PC-9 (cell line): ENCODE measurements at places on chromosomes 13 and 19.

- no peak for DNase-seq
Observed at GRCh38 chr13:99225078-99225477, 24.4 kb downstream of the UBAC2 start.

DNA sequence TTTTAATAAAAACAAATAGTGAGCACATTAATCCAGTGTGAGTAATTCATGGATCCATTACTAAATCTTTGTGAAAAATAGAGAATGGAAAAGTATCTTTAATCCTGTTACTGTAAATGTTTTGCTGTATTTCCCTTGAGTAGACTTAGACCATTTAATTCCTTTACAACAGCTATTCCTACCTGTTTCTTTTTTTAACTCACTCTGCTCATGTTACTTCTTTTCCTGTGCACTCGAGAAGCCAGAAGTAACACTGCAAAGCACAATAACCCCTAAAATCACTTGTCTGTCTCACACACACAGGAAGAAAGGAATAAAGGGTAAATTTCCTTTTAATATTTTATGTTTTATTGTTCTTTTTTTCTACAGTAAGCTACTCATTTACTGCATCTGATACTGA is 244.3 kb downstream of the SHISA2 start:
- DNase-seq = no peak

DNA sequence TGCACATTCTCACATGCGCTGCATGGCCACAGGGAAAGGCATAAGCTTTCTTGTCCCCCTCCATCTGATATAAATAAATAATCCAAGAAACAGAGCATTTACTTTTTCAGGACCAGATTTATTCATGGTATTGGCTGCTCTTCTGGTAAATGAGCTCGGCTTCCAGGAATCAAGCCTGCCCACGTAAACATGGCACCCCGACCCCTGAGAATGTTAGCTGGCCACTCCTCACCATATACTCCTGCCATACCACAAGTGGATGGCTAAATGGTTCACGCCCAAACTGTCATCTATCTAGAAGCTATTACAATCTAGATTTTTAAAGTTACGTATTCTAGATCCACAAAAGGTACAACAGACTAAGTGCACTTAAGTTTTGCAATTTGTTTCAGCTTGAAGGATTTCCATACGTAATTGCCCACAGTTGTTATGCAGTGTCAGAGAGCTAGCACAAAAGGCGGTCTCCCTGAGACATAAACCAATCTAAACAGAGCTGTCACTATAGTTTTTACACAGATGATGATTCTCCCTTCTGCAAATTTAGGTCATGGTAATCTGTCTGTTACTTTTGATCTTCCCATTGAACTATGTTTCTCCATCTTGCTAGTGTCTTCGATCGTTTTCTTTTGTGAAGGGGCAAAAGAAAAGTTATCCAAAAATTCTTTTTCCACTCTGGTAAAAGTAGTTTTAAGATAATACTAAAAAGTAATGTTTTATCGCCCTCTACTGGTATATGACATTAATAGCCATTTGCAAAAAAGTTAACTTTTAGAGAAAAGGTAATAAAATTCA is 16.2 kb upstream of the FOXO1 start:
- no peak for DNase-seq

- no peak for DNase-seq
Observed at GRCh38 chr13:38952827-38953226, 37.8 kb downstream of the STOML3 start.

GRCh38 chr13:98144027-98144741 is 1.3 kb downstream of the FARP1 start:
- DNase-seq = peak; percentile 8

DNA sequence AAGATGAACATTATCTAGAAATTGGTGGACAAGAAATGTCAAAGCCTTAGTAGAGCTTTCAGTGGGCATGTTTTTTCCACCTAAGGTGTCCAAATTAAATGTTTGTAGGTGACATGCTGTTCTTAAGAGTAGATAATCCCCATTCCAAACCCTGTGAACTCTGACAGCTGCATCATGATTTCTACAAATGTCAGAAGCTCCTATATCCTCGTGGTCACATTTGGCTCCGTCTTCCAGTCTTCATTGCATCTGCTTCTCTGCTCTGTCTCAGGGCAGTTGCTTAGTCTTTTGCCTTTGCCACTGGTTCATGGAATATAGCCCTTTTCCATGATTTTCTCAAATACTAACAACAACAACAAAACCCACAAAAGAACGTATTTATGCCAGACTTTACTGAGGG is 234.5 kb downstream of the DLEU7 start:
- no peak for DNase-seq

- DNase-seq = no peak
Observed at GRCh38 chr19:13091400-13092157, 11.1 kb downstream of the LYL1 start.

DNA sequence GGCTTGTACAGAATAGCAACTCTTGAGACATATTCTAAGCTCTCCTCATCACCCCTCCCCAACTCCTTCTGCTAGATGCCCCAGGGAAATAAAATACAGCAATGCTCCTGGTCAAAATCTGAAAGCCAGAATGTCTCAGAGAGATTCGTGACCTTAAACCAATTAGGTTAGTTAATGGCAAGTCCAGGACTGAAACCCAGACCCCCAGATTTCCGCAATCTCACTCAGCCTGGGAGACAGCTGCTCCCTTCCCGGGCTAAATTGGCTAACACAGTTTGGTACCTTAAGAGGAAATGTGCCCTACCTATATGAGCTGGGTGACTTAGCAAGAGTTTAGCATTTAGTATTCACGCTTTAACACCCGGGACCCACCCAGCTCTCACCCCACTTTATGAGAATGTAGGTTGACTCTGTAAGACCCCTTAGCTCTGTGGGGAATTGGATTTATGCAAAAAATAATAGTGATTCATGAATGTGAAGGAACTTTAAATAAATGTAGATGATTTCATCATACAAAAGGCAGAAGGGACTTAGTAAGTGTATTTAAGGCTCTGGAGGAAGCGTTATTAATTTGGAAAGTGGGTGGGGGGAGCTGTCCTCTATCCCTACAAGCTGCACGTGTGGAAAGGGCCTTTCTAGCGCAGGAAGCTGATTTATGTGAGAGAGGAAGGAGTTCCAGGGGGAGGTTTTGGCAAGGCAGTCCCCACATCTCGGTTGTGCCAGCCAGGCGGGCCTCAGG is 1.1 kb downstream of the DLEU7 start:
- no peak for DNase-seq

DNA sequence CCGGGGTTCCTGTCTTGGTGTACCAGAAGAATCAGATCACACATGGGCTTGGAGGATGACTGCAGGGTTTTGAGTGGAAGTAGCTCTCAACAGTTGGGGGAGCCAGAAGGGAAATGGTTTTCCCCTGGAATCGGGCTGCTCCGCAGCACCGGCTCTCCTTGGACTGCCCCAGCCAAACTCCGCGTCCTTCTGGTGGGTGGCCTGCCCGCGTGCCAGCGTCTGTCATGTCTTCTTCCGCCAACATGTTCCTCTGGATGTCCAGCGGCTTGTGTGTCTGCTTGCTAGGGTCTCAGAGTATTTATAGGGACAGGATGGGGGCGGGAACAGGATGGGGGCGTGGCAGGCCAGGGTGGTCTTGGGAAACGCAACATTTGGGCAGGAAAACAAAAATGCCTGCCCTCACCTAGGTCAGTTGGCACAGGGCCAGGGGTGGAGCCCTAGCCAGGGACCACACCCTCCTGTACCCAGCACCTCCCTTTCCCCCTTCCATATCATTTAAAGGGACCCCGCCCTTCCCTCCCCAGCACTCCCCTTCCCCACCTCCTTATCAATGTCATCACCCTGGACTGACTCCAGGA is 1.3 kb upstream of the ZNF30 start:
- no peak for DNase-seq

DNA sequence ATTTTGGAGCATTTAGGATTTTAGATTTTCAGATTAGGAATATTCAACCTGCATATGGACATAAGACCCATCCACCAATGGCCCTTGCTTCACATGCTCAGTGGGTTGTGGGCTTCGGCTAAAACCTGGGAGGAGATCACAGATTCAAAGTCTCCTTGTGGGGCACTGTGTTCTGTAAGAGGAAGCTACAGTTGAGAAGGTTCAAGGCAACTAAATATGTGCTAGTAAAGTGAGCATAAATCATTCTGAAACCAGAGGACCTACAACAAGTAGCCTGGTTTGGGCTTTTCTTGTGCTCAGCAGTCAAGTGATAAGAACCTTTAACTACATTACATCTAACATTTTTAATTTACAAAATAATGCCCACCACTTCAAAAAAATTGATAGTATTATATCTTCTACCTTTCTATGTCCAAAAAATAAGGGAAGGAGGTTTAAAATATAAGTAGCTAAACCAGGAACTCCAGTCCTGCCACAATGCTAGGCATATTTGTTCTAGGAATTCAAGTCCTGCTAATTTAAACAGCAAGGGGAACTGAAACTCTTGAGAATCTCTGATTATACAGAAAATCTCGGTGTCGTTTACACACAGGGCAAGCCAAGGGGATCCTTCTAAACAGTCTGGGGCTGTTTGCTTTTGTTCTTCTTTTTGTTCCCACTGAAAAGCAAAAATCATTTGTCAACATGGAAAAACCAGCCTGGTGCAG is 36.6 kb downstream of the FOXO1 start:
- no peak for DNase-seq

- no peak for DNase-seq
Observed at GRCh38 chr13:26785838-26786630, 25.4 kb upstream of the GPR12 start.

- no peak for DNase-seq
Observed at GRCh38 chr13:47213047-47213446, 316.2 kb upstream of the HTR2A start.

- DNase-seq = no peak
Observed at GRCh38 chr19:13888281-13888680, 11.3 kb downstream of the NANOS3 start.

DNA sequence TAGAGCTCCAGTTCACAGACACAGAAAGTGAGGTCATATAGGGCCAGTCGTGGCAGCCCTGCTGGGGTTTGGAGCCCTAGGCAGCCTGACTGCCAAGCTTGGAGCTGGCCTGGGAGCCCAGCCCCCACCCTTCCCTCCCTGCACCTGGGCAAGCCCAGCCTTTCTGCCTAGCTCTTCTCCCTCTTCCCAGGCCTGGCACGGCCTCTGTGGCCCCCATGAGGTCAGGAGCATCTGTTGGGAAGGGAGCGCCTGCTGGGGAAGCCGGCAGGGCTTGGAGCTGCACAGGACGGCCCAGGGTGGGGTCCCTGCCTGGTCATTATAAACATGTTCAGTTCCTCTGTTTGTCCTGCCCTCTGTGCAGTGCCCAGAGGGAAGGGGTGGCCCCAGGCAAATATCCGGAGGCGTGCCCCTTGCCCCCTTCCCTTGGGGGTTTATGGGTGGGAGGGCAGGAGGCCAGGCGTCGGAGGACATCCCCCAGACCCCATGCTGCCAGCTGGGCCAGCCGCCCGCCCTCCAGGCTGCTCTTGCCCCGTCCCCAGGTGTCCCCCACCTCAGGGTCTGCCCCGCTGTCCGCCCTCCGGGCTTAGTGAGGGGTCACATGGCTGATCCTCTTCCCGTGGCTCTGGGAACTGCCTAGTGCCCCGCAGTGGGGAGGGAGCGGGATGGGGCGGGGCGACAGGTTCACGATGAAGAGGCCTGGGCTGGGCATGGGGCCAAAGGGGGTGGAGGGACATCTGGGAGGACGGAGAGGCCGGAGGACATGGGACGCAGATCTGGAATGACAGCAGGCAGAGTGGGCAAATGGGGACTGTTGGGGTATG is 30.0 kb upstream of the NCCRP1 start:
- peak; percentile 67 for DNase-seq

DNA sequence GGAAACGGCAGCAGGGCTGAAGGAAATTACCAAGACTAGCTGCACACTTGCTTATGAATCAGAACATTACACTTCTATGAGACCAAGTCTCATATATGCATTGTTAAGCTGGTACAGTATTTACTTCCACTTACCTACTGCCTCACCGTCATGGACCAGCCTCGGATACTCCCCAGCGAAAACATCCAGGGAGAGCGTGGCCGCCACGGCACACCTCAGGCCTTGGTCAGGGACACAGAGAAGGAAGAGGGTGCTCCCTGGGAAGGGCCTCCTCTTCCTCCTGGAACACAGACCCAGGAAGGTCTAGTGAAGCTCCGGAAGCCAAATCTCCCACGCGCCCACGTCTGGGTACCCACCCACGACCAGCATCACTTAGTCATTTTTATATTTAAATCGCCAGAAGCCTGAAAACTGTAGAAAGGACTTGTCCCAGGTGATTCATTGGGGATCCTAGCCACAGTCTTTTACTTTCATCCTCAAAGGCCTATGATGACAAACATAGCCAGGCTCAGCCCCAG is 24.4 kb upstream of the MTIF3 start:
- no peak for DNase-seq

DNA sequence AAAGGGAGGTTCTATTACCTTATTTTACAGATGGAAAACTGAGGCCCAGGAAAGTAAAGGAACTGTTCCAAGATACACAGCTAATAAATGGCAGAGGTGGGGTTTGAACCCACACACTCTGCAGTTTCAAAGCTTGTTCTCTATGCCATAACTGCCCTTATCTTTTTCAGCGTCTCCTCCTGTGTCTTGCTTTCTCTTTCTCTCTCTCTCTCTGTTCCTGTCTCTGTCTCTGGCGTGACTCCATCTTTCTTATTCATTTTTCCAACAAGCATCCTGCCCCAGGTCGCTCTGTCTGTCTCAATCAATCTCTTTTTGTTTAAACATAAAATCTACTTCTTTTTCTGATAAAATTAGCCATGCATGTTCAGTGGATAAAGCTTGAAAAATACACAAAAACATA is 3.2 kb upstream of the IFNL4 start:
- DNase-seq = no peak

GRCh38 chr19:45245334-45245787 is at the start of gene EXOC3L2:
Gene EXOC3L2, minus strand, starts transcription at chr19:45245407. Its CDS starts 6,362 bp downstream, at chr19:45239045.
- DNase-seq = no peak

- peak; percentile 40 for DNase-seq
Observed at GRCh38 chr13:33340631-33341030, 55.1 kb upstream of the STARD13 start.

GRCh38 chr13:40207001-40207478 is 459.4 kb downstream of the FOXO1 start:
- DNase-seq = no peak

DNA sequence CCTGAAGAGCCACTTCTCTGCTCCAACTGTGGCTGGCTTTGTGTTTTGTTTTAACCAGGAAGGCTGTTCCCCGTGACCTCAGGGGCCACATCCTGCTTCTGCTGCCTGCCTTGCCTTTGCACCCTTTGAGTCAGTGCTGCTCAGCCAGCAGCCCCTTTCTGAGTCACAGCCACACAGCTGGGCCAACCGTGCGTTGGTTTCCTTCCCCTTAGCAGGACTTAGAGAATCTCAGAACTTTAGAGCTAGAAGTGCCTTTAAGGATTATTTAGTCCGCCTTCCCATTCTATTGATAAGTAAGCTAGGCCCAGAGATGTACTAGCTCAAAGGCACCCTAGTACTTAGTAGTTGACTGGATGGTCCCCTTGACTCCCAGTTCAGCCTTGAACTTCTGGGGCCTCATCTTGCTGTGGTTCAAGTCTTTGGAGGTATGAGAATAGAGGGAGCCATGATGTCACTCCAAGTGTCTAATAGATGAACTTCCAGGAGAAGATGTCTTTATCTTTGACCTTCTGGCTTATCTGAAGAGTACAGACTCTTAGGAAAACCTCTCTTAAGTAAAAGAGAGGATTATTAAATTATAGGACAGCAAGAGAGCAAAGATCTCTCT is 8.0 kb downstream of the RGCC start:
- no peak for DNase-seq
